Stimulated activated CD4-positive, alpha-beta T cell treated with anti-CD3 and anti-CD28 coated beads, Interleukin-1b, Interleukin-23, amount 100 ng/mL, for 1 hour (primary cell): ENCODE measurements at places on chromosomes 13 and 19.

GRCh38 chr19:53878776-53879139, 3.2 kb upstream of the PRKCG start:
- no peak for DNase-seq

- no peak for DNase-seq
These were observed 11.8 kb upstream of the PABPC3 start for GRCh38 chr13:25084096-25084495.

DNA sequence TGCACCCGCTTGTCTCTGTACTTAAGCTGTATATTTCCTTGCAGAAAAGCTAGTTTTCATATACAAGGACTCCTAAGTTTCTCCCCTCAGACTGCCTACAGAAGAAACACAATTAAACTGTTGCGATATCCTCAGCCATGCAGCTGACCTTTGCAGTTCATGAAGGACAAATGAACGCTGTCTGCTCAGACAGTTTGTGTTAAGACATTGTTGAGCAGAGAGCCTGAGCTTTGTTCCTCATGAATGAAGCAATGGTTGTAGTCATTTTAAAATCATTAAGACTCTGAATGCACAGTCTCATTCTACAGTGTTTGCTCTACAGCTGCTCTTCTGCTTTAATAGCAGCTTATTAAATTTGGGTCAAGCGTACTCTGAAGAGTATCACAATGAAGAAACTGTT, 23.2 kb upstream of the MAB21L1 start:
- DNase-seq: no peak

DNA sequence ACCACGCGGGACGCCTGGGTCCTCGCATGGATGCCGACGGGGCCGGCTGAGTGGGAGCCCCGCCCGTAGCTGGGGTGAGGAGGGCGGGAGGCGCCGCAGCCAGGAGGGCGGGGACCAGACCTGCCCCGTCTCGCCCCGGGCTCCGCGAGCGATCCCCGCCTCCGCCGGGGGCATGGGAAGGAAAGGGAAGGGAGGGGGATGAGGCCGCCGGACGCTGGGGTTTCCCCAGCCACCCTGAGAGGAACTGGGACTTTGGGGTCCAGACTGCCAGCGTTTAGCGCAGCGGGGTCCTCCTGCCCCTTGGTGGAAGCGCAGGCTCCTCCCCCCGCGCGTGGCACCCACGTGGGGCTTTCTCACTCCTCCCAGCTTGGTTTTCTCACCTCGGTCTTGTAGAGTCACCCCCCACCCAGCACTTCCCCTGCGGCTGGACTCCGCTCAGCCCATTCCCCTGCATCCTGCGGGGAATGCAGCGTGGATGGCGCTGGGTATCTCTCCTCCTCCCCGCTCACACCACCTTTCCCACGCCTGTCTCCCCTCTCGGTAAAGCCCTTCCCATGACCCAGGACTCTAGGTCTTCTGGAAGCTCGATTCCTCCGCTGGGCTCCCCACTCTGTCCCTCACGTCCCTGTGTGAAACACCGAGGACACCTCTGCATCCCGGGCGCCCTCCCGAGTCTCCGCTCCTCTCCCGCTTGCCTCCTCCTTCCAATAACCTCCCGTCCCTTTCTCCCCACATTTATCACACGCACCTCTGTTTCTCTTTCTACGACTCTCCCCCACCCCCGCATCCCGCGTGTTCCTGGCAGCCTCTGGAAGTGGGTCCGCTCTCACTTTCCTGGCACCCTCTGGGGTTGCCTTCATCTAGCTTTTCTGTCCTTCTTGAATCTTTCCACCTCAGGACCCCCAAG, 2.1 kb downstream of the TGFB1 start:
- peak; percentile 65 for DNase-seq

DNA sequence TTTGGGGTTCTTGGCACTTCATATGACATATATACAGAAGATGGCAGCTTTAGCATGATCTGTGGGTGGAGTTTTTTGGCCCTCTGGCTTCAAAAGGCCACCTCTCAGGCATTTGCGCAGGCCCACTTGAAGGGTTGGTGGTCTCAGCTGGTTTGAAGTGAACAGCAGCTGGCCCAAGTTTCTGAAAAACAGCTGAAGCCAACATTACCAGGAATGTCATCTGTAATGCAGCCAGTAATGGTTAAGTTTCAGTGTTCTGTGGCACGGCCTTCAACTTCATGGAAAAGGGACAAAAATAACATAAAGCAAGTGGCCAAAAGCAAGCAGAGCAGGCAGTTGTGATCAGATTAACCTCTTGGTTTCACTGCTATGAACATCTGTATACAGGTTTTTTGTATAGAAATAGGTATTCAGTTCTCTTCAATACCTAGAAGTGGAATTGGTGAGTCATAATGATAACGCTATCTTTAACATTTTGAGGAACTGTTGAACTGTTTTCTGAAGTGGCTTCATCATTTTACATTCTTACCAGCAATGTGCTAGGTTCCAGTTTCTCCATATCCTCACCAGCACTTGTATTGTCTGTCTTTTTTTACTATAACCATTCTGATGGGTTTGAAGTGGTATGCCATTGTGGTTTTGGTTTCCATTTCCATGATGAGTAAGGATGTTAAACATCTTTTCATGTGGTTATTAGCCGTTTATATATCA, 245.4 kb downstream of the SHISA2 start:
- DNase-seq: no peak

- no peak for DNase-seq
These were observed 4.2 kb upstream of the PLIN4 start for GRCh38 chr19:4522291-4523002.

- DNase-seq: no peak
These were observed 890.5 kb downstream of the UQCRFS1 start for GRCh38 chr19:28322491-28322890.

DNA sequence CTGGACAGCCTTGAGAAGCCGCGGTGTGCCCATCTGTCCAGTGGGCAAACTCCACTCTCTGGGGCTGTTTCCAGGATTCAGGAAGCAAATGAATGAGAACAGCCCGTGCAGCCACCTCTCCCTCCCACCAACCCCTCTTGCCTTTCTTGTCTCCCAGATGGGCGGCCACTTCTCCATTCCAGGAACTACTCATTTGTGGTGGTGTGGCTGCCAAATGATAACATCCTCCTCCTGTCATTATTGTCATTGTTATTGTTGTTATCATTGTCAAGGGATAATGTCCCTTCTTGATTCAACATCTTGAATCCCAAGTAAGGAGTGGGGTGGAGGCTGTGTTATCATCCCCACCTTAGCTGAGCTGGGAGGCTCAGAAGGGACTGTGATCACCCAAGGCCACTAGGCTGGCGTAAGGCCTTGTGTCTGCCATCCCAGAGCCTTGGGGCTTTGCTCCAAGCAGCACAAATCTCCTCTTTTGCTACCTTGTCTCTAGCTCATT, 1.6 kb downstream of the DNM2 start:
- no peak for DNase-seq

DNA sequence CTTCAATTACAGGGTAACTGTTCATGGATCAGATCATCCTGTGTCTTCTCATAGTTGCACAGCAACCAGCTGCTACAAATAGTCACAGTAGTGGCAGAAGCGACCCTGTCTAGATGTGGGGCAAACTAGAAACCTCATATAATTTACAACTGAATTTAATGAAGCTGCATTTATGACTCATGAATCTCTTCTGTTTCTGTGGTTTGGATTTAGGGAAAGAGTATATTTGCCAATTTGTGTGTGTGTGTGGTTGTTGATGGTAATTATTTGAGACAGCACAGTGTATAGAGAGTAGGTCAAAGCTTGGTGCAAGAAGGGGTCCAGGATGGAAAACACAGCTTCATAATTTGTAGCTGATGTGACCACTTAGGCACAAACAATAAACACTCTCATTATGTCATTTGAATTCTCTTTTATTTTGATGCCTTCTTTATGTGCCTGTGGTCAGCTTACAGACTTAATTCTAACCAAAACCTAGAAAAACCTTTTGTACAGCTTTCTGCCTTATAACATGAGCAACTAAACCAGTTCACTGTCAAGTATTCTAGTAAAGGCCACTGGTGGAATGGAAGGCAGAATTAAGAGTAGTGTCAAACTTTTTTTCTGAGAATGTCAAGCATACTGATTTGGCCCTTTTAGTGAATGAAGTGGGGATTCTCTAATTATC, 218.1 kb downstream of the TBC1D4 start:
- DNase-seq: no peak

GRCh38 chr13:21522130-21522529, 63.0 kb upstream of the ZDHHC20 start:
- DNase-seq: no peak

DNA sequence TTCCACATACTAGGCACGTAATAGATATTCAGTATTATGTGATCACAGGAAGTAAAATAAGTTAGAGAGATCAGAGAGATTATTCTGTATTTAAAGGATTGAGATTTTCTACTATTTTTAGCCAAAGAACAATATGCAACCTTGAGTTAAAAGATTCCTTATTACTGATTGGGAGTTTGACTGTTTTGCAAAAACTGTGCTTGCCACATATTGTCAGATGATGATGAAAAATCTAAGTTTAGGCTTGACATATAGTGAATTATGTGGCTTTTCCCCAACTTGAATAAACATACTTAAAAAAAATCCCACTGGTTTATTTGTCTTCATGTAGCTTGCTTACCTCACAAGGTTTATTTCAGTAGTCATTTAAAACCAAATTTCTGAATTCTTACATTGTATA, 194.4 kb downstream of the KCNRG start:
- DNase-seq: no peak

GRCh38 chr13:28531845-28532387, 37.0 kb upstream of the FLT1 start:
- no peak for DNase-seq

DNA sequence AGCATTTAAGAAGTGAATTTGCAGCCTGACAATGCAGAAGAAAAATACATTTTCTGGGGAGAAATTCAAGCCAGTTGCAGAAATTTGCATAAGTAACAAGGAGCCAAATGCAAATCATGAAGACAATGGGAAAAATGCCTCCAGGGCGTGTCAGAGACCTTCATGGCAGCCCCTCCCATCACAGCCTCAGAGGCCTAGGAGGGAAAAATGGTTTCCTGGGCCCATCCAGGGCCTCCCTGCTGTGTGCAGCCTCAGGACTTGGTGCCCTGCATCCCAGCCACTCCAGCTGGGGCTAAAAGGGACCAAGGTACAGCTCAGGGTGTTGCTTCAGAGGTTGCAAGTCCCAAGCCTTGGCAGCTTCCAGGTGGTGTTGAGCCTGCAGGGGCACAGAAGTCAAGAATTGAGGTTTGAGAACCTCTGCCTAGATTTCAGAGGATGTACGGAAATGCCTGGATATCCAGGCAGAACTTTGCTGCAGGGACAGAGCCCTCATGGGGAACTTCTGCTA, 16.7 kb upstream of the ITM2B start:
- DNase-seq: no peak

DNA sequence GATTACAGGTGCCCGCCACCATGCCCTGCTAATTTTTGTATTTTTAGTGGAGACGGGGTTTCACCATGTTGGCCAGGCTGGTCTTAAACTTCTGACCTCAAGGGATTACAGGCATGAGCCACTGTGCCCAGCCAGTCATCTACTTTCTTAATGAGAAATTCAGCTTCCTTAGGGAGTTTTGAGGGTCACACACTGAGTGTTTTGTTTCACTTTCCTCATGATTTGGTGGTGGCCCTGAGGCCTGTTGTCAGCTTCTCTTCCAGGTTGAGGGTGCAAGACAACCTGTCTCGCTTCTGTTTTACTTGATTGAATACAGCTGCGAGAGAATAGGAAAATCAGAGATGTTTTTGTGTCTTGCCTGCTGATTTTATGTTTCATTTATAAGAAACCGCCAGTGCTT, 9.9 kb downstream of the FRY start:
- no peak for DNase-seq

DNA sequence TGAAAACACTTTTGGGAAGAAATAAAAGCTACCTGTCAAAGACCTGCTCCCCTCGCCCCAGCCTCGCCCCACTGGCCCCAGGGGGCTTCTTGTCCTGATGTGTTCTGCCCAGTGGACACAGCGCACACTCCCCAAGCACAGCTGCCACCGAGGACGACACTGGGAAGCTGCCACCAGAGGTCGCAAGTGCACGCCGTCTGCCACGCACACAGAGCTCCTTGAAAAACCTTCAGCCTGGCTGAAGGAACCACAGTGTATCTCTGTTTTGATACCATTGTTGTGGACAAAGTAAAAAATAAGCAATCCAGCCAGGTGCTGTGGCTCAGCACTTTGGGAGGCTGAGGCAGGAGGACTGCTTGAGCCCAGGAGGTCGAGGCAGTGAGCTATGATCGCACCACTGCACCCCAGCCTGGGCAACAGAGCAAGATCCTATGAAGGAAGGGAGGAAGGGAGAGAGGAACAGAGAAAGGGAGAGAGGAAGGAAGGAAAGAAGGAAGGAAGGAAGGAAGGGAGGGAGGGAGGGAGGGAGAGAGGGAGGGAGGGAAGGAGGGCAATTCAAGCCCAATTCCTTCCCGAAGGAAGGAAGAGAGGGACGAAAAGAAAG, 57.3 kb downstream of the CEBPG start:
- peak; percentile 52 for DNase-seq

- DNase-seq: no peak
These were observed 1.2 kb downstream of the CPT1C start for GRCh38 chr19:49692147-49692506.

- no peak for DNase-seq
These were observed 4.8 kb downstream of the PNKP start for GRCh38 chr19:49862391-49863253.
